Stimulated activated CD4-positive, alpha-beta T cell treated with anti-CD3 and anti-CD28 coated beads, TNF-alpha, amount 100 ng/mL, for 1 hour (primary cell): ENCODE measurements at places on chromosomes 5 and 9.

DNA sequence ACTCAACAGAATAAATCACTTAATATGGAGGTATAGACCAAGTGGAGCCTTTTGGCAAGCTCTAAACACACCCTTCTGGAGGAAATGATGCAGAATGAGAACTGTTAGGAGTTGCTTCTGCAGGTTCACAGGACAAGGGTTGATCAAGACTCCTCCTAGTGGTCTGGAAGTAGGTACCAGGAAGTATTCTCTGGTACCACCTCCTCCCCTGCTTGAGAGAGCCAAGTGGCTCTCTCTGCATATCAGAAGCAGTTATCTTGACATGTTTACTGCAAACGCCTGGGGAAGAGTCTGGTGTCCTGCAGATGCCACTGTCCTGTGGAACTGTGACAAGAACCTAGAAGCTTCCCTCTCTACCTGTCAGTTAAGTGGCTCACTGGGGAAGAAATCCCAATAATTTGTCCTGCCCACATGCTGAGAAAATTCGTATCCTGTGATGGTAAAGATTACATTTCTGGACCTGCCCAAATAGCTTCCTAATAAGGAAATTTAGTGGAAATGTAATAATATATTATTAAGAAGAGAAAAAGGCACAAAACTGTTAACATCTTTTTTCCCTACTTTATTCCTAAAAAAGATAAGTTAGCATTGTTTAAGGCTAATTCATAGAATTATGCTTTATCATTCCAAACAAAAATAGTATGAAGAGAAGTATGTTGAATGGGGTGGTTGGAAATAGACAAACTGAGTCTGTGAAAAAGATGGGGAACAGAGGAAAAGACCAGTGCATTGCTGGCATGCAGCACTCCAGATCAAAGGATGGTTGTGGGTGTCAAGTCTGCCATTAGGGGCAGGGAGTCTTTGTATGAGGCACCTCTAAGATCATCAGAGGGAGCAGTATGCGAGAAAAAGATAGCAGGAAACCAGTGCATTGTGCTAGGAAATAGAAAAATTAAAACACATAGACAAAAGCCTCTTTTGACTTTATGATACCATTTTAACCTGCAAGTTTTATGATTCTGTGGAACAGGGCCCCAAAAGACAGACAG, 118.8 kb downstream of the CDC42SE2 start:
- peak; percentile 20 for DNase-seq

- DNase-seq, result no peak
Measured at GRCh38 chr9:136561779-136562178, 15.9 kb upstream of the NOTCH1 start.

GRCh38 chr5:66904189-66904588, 292.4 kb downstream of the CD180 start:
- no peak for DNase-seq

DNA sequence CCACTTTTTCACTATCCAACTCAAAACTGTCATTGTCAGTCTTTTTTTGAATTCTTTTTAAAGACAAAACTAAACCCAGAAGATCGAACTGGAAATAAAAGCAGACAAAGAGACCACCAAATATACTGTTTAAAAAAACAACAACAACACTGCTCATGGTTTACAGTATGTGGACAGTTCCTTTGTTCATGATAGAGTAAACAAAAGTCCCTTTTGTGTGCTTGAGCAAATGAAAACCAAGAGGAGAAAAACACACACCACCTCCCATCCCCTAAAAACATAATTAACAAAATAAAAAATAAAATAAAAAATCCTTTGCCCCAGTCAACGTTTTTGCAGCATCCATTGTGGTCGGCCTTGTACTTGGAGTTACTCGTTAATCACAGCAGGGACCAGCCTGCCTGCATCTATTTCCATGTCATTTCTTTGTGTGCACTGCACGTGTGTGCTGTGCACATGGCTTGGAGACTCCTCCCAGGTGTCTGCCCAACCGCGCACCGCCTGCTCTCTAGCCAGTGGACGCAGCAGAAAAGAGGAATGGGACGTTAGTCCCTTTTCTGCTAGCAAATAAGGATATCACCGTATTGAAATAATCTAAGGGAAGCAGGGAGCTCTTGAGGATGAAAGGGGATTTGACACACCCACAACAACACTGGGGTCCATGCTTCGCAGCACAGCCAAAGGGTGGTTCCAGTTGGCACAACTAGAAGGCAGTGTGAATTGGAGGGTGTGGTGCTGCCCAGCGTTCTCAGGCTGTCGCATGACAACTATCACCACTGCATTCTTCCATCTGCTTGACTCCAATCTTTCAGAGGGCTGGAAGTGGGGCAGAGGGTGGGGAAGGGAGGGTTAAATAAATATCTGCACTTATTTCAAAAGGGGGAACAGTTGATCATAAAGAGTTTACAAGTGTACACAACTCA, 130.0 kb downstream of the SEMA6A start:
- no peak for DNase-seq

DNA sequence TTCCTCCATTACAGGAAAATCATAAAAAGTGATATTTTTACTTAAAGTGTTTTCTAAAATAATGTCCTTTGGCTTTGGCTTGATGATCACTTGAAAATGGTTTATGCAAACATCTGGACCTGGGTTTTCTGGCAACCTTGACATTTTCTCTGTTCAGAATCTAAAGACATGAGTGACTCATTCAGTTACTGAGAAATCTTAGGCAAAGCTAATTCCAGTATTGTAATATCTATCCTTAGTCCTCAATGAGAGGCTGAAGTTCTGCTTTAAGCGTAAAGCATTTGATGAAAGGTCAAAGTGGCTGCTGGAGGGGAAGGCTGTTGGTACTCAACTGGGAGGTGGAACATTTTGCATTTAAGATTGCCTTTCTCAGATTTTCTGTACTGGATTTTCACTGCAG, 2.3 kb downstream of the MAN2A1 start:
- no peak for DNase-seq

DNA sequence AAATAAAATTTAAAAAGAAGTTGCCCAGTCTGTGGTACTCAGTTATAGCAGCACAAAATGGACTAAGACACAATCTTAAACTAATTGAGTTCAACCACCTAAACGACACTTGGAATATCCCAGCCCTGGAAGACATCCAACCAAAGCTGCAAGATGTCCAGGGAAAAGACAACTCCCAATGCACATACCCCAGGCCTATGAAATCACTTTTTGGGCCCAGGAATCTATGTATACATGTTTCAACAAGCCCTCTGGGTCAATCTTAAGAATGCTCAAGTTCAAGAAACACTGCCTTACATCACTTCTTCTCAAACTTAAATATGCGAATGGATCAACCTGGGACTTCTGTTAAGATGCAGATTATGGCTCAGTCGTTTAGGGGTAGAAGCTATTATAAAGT, 148.6 kb downstream of the ELAVL2 start:
- no peak for DNase-seq

GRCh38 chr5:158373608-158374395, 514.9 kb upstream of the CLINT1 start:
- no peak for DNase-seq

DNA sequence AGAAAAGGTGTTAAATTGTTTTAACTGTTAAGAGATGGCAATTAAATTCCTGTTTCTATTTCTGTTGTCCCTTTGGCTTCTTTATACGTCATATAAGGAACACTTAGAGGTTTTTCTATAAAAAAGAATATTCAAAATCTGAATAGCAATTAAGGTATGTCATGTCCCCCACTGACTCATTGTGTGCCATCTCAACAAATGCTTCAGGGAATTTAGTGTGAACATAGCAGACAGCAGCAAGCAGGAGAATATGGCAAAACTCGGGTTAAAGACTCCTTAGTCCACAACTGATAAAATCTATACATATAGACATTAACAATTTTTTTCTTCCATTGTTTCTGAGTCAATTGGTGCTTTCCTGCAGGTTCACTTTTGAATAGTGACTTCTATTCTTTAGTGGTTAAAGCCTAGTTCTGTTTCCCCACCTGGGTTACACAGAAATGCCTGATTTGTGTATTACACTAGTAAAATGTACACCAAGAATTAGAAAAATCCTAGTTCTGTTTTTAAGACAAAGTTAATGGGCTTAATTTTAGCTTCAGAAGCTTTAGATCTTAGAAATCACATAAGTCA, 17.9 kb upstream of the RPS23 start:
- DNase-seq, result no peak

DNA sequence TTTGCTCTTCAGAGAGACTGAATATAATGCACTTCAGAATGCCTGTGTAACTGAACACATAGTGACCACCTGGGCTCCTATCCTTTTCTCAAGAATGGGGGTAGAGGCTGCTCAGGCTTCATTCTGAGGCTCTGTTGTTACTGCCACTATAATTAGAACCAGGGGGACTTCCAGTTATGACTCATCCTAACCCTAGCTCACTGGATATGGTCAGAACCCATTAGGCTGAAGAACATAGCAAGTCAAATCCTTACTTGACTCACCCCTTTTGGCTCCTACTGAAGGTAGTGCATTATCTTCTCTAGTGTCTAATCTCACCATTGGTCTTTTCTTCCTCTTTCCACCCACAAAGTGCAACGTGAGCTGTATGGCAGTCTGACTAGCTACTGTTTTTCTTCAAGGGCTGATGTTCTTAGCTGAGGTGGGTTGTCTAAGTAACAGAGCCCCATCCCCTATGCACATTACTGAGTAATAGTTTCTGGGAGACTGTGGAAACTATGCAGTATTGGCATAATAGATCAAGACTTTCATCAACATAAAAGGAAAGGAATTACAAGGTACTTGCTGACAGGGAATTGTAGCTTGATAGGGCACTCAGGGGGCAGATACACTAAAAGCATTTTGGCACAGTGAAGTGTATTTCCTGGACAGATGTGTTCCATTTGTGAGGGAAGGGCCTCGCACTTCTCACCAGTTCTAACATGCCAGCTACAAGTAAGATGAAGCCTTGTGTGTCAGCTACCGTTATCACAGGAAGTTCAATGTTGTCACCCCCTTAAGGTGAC, 431.0 kb upstream of the MEF2C start:
- no peak for DNase-seq

GRCh38 chr9:134304261-134304660, 22.0 kb upstream of the RXRA start:
- DNase-seq, result no peak

DNA sequence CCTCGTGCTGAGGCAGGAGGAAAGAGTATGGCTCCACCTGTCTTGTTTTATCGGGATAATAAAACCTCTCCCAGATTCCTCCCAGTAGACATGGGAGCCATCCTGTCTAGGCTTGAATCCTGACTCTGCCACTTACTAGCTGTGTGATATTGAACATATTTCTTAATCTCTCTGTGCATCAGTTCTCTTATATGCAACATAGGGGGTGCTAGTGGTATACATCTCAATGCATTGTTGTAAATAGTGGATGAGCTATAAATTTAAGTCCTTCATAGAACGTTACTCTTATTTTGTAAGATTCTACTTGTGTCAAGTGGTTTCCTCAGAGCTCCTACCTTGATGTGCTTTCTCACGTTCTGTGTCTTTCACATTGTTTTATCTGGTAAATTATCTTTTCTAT, 417.7 kb upstream of the POU5F2 start:
- no peak for DNase-seq

GRCh38 chr5:63409737-63410136, 552.5 kb downstream of the HTR1A start:
- no peak for DNase-seq

- DNase-seq, result no peak
Measured at GRCh38 chr5:151925340-151925739, 689 bp upstream of the GLRA1 start.

GRCh38 chr5:142779163-142779840, 9.1 kb downstream of the ARHGAP26 start:
- DNase-seq, result no peak

- DNase-seq, result no peak
Measured at GRCh38 chr9:12790001-12790400, 15.2 kb downstream of the LURAP1L start.

DNA sequence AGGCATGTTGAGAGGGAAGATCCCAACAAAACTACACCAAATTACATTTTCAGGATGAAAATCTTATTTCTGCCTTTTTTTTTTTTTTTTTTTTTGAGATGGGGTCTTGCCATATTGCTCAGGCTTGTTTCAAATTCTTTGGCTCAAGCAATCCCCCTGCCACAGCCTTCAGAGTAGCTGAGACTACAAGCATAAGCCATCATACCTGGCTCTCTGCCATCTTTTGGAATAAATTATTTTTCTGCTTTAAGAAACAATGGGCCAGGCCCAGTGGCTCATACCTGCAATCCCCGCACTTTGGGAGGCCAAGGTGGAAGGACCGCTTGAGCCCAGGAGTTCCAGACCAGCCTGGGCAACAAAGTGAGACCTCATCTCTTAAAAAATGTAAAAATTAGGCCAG, 14.3 kb downstream of the AFF4 start:
- DNase-seq, result no peak
